Activated gamma-delta T cell treated with anti-CD3 and anti-CD28 coated beads, Interleukin-2, amount 50 U/mL, for 16 hours (primary cell): ENCODE measurements at places on chromosomes 6 and 20.

GRCh38 chr20:13139459-13140150 is 81.5 kb upstream of the ISM1 start:
- no peak for DNase-seq

DNA sequence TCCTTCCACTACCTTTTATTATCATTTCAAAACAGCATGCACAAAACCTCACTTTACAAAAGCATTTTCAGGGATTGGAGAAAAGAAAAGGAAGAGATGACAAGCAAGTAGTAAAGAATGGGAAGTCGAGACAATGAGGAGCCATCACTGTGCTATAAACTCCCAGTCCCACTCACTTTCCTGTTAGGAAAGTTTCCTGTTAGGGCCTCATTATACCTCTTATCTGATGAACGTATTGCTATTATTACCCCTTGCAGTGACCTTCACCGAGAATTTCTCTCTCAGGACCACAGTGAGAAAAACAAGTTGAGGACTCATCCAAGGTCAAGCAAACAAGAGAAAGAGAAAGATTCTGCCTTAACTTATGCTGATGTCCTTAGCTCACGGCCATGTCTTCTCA is 28.8 kb downstream of the LAMP5 start:
- DNase-seq: no peak

DNA sequence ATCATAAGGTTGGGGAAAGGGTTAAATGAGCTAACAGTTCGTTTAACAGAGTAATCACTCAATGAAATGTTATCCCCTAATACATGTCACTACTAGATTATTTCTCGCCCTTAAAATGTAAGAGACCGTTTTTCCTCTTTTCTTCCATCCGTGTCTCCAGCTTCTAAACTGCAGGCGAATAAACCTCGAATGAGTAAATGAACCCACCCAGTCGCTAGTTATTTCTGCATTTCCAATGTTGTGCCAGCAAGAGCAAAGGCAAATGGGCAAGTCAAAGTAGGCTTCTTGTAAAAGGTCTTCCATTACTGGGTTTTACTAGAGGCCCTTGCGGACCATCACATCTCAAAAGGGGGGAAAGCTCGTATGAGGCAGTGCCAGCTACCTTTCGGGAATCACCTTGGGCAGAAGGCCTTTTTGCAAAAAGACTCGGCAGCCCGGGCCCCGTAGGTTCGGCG is 400 bp upstream of the SMAP1 start:
- no peak for DNase-seq

DNA sequence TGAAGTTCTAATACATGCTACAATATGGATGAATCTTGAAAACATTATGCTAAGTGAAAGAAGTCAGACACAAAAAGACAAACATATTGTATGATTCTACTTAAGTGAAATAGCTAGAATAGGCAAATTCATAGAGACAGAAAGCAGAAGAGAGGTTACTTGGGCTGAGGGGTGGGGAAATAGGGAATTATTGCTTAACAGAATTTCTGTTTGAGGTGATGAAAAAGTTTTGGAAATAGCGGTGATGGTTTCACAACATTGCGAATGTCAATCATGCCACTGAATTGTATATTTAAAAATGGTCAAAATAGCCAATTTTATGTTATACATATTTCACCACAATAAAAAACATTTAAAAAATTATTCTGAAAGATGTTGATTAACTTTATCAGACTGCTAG is 6.1 kb downstream of the SLC26A8 start:
- no peak for DNase-seq

GRCh38 chr6:119077391-119077642 is 1.1 kb downstream of the FAM184A start:
- no peak for DNase-seq

- DNase-seq: no peak
Observed at GRCh38 chr20:50107796-50108331, 5.1 kb downstream of the UBE2V1 start.

DNA sequence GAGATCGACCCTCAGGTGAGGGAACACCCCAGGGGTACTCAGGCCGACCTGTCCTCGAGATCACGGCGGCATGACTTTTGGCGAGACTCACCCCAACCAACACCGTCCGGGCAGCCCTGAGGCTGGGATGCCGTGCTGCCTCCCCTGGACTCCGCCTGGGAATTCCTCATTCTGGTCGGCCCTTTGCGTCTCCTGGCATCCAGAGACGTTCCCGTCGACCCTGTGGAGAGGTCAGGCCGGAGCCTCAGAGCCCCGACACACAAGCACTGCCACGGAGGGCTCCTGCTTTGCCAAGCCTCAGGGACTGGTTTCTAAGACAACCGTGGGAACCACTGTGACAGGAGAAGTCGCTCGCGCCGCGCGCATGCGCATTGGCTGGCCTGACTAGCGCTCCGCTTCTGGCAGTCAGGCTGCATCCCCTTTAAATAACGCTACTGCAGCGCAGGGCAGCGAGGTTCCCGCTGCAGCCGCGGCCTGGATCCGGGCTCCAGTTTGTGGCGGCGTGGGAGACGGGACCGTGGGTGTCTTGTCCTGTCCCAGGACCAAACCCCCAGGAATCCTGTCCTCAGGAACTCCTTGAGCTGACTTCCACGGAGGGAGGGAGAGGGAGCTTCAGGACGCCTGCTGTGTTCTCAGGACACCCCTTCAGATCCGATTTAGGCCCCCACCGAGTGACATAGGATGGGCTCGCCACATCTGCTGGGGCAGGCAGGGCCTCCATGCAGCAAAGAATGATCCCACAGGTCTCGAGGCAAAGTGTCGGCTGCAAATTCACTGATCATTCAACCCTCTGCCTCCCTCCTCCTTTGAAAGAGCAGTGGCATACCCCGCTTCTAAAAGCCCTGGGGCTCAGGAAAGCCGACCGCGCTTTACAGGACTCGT is 163.2 kb upstream of the ZNF337 start:
- peak; percentile 19 for DNase-seq

GRCh38 chr6:56771189-56771588 is 128.5 kb upstream of the DST start:
- DNase-seq: no peak

GRCh38 chr6:42078386-42078785 is 28.1 kb downstream of the TAF8 start:
- DNase-seq: no peak

- DNase-seq: peak; percentile 23
Observed at GRCh38 chr6:129280749-129281148, 397.8 kb downstream of the LAMA2 start.

- no peak for DNase-seq
Observed at GRCh38 chr20:4944518-4945313, 56.6 kb downstream of the SLC23A2 start.

DNA sequence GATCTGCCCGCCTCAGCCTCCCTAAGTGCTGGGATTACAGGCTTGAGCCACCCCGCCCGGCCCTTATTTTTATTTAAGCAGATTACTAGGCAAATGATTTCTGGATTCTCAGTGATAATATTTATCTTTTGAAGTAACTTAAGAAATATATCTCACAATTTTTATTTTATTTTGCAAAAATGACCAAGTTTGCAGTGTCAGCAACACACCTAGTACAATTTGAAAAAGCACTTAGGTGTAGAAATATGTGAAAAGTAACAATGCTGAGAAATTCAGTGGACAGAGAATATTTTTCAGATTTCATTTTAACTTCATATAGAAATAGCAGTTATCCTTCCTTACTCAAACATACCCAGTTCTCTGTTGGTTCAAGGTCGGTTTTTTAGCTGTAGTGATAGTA is 78.9 kb upstream of the XRN2 start:
- DNase-seq: no peak

- no peak for DNase-seq
Observed at GRCh38 chr6:127775371-127775770, 125.5 kb downstream of the THEMIS start.

GRCh38 chr6:137970368-137970767 is 103.3 kb downstream of the TNFAIP3 start:
- DNase-seq: peak; percentile 7

DNA sequence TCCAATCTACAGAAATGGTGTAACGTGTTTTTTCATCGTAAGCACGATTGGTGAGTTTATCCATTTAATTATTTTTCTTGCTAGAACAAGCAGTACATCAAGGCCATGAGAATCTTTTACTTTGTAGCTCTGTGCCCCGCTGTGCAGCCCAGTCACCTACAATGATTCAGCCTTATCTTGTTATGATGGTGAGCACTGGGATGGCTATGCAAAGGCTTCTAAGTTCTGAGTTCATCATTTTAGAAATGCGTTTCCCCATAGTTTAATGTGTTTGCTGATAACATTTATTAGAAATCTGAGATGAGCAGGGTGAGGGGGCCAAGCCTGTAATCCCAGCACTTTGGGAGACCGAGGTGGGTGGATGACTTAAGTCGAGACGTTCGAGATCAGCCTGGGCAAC is 111.8 kb upstream of the QKI start:
- no peak for DNase-seq

DNA sequence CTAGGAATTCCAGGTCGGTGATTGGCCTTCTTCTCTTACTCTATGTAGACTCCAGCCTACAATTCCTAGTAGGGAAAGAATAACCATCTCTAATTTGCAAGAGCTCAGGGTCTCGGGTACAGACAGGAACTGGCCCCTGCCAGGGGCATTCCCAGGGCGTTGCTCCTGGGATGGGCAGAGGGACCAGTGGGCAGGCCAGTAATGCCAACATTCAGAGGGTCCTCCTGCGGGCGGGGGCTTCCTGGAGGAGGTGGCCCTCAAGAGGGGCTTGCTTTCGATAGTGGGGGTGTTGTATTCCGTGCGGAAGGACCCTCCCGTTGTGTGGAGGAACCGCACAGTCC is 129.8 kb upstream of the PRND start:
- no peak for DNase-seq

- DNase-seq: no peak
Observed at GRCh38 chr20:8721098-8721497, 347.8 kb upstream of the PLCB4 start.

DNA sequence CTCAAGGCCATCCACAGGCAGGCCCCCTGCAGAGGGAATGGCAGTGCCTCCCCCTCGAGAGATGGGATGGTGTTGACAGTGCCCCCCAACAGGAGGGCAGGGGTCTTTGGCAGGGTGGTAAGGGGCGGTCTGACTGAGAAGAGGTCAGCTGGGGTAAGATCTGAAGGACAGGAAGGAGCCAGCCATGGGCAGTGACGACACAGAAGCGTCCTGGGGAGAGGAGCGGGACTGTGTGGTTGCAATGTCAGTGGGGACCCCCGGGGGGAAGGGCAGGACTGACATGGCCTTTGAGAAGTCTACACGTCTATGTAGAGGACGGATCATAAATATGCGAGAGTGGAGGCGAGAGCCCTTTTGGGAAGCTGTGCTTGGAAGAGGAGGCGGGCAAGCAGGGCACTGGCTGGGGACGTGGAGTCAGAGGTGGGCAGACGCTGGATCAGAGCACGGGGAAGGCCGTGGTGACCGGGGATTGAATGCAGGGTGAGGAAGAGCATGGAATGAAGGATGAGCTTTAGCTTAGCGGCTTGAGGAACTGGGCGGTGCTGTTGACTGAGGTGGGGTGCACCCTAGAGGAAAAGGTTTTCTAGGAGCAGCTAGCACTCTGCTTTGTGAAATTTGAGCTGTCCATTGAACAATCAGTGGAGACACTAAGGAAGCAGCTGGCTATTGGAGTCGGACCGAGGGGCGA is 82.5 kb upstream of the AGPAT4 start:
- no peak for DNase-seq

DNA sequence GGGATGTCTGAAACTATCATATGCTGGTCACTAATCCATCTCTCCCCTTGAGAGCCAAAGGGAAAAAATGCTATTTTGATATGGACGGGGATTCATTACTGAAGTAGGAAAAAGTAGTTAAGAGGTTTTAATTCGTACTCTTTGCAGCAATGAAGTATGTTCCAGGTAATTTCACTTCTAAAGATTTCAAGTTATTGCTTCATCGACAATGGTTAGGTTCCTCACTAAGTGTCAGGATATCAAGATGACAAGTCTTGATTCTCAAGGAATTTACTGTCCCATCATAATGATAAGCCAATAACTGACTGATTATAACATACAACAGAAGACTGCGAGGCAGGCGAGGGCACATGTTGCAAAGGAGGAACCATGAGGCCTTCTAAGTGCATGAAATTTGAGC is 57.0 kb downstream of the GMDS start:
- DNase-seq: no peak

GRCh38 chr6:75611702-75612375 is 10.2 kb downstream of the SENP6 start:
- DNase-seq: peak; percentile 30

DNA sequence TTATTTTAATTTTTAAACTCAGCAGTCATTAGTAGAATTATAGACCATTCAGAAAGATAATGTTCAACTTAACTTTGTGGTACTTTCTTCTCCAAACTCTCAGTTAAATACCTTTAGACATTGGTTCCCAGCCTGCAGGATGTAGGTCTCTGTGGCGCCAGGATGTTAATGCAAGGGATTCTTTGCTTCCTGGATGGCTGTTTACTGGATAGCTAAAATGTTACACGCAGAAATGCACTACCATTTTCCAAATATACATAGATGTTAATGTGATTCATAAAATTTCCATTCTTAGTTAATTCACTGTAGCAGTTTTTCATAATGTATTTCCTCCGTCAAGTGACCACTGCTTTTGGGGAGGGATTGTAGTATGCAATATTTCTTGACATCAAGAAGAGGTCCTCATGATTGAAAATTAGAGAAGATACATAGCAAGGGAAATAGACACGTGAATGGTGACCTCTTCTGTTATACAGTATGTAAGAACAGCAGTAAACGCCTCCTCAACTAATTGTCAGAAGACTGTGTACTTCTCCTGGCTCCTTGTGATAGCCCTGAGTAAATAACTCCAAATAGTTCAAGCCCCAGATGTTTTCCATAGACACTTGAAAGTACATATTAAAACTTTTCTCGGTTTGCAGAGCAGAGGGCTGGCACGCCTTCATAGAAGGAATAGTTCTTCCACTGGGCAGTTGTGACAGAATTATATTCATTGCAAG is 128.8 kb downstream of the LCA5 start:
- no peak for DNase-seq

- DNase-seq: no peak
Observed at GRCh38 chr6:133871131-133871530, 17.8 kb upstream of the TCF21 start.

DNA sequence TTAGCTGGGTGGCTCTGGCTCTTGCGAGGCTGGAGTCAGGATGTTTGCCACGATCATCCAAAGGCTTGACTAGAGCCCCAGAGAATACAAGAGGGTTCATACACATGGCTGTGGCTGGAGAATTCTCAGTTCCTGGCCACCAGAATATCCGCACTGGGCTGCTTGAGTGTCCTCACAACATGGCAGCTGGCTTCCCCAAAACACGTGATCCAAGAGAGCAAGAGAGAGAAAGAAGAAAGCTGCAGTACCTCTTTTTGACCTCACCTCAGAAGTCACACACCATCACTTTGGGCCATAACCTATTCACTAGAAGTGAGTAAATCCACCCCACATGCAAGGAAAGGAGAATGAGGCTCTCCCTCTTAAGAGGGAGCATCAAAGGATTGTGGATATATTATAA is 21.5 kb upstream of the BPIFB1 start:
- no peak for DNase-seq
